ENCODE measurements at places on chromosomes 12 and 14. TPM values are rescaled to one million over a fixed set of nuclear protein-coding genes. Genes with fewer than 3 reads are reported as not detected.

USP44 gene
- total RNA-seq = 4.3 TPM

SUDS3 gene
- 23.5 TPM for total RNA-seq

TAS2R42 gene
- not detected for total RNA-seq

SRGAP1 gene
- 0.07 TPM for total RNA-seq

ATXN7L3B gene
- 24.3 TPM for total RNA-seq

AJUBA gene
- total RNA-seq = 1.5 TPM

POTEG gene
- total RNA-seq = not detected

DPPA3 gene
- not detected for total RNA-seq

EPYC gene
- not detected for total RNA-seq

SP1 gene
- total RNA-seq = 67.9 TPM

DNA sequence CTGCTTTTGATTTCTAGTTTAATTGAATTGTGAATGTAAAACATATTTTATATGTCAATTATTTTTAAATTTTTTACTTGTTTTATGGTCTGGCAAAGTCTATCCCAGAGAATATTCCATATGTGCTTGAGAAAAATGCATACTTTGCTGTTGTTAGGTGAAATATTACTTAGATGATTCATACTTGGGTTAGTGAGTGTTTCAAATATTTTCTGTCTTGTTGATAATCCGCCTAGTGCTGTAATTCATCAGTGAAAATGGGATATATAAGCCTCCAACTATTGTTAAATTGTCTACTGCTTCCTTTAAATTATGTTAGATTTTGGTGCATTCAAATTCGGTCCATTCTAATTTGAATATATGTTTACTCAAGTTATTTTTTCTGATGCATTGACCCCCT, 395.5 kb downstream of the LRFN5 start:
- DNase-seq = no peak

DNA sequence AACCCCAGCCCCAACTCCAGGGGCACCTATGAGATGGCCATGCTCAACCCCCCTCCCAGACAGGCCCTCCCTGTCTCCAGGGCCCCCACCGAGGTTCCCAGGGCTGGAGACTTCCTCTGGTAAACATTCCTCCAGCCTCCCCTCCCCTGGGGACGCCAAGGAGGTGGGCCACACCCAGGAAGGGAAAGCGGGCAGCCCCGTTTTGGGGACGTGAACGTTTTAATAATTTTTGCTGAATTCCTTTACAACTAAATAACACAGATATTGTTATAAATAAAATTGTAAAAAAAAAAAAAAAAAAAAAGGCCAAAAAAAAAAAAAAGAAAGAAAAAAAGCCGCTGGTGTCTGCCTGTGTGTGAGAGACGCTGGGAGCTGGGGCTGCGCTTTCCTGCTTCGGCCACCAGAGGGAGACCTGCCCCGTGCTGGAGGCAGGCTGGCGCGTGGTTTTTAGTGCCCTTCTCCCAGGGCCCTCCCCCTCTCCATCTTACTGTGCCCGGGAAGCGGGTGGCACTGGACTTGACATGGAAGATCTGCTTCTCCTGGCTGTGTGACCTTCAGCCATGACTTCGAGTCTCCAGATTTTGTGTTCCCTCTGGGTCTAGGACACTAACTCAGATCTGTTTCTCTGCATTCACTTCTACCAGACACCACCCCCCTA, 3.4 kb upstream of the NXPH4 start:
- peak; percentile 76 for DNase-seq

DNA sequence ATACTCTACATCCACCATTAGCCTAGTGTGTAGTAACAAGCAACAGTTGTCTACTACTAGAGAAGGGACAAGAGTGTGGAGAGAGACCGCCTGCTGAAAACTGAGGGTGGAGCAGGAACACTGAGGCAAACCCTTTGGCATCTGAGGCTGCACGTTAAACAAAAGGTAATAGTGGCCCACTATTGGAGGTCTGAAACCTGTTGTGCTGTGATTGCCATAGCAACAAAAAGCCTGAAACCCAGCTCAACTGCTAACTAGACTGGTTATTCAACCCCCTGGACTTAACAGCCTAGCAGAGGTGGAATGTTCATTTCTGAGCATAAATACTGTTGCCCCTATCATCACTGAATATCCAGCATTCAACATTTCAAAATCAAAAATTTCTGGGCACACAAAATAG, 43.0 kb downstream of the PPP4R4 start:
- no peak for DNase-seq

- DNase-seq = no peak
These were observed 13.7 kb upstream of the OR5AU1 start for GRCh38 chr14:21169573-21169972.

- DNase-seq = no peak
These were observed 122.5 kb downstream of the DICER1 start for GRCh38 chr14:95034788-95035187.

DNA sequence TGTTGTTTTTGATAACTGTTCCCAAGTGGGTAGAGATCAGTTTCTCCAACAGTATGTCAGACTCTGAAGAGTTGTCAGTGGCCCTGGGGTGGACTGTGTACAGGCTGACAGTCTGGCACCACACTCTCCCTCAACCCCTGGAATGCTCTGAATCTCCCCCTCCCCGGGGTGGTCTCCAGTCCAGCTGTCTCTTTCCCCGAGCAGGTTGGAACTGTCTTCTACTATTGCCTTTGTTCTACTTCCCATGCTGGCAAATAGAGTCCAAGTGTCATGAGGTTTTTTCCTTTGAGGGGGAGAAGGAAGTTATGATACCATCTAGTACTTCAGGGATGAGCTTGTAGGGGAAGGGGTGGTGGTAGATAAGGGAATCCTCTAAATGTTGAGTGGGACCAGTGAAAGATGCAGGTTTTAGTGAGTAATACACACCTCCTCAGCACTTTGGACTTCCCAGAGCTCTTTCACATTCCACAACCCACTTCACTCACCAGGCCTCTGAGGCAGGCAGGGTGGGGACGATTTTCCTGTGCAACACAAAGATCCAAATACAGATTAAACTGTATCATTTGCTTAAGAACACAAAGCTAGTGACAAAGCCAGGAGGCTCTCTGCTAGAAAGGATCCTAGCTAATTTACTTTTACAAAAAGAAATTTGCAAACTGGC, 170.7 kb upstream of the GZMB start:
- no peak for DNase-seq

DNA sequence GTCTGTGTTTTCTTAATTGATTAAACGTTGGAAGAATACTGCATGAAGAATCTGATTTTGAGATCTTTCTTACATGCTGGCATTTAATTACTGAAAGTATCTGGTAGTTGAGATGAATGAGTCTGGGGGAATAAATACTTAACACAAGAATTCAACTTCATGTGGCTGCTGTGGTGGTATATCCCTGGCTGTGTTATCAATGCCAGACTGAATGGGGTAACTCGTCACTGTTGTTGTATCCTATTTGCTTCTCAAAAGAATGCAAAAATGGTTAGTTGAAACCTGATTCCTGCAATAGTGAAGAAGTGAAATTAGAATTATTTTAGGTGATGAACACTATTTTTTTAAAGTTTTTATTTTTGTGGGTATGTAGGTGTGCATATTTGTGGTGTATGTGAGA, 72.5 kb downstream of the HMGA2 start:
- DNase-seq = no peak

- no peak for DNase-seq
These were observed 157.1 kb upstream of the IFNG-AS1 start for GRCh38 chr12:67832155-67832554.

- DNase-seq = no peak
These were observed 36.2 kb downstream of the TMEM120B start for GRCh38 chr12:121748571-121749265.

- no peak for DNase-seq
These were observed 211.0 kb downstream of the TMEM117 start for GRCh38 chr12:44046732-44047417.

DNA sequence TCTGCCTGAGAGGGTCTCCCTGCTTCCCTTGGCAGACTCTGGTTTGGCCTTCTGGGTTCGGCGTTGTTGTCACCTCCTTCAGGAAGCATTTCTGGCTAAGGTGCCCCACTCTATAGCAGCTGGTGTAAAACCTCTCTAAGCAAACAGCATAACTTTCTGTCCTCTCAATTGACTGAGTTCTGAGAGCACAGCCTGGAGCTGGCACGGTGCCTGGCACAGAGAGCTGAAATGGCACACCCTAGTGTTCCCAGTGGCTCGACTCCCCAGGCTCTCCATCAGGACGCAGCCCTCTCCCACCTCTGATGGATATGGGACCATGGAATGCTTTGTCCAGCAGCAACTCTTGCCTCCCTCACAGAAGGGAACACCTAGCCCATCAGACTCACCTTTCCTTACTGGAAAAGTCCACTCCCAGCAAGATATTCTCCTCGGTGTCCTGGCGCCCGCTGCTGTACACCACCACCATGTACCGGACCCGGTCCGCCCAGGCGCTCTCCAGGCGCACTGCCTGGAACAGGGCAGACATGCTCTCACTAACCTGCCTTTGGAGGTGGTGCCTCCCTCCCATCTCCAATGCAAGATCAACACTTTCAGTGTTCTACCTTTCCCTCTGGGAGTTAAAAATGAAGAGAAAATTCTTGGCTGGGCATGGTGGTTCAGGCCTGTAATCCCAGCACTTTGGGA, 40.6 kb downstream of the SSH1 start:
- DNase-seq = no peak

- DNase-seq = no peak
These were observed 14.6 kb downstream of the CAPS2 start for GRCh38 chr12:75315518-75315917.

DNA sequence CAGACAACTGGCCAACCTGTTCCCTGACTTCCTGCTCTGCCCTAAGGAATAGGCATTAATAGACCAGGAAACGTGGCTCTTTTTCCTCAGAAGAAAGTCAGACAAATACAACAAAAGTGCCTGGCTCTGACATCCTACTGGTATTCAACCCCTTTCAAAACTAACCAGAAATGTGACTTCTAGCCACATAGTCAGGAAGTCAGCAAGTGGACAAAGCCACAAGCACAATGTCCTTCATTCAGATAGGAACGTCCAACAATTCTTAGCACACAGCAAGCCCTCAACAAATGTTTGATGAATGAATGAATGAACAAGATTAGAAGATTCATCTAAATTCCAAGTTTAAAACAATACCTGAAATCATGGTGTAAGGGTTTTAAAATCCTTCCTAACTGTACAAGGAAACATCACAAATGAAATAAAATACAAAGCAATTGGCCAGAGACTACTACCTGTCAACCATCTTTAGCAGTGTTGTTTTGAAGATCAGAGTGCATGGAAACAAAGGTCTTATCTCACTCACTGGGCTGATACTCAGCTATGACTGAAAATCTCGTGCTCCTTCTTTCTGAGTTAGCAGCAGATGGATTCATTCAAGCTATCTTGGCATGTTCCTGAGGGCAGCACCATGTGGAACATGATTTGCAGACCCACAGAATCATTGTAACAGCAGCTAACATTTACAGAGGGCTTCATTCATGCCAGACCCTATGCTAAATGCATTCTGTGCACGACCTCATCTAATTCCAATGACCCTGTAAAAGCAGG, 16.5 kb downstream of the APPL2 start:
- DNase-seq = no peak

DNA sequence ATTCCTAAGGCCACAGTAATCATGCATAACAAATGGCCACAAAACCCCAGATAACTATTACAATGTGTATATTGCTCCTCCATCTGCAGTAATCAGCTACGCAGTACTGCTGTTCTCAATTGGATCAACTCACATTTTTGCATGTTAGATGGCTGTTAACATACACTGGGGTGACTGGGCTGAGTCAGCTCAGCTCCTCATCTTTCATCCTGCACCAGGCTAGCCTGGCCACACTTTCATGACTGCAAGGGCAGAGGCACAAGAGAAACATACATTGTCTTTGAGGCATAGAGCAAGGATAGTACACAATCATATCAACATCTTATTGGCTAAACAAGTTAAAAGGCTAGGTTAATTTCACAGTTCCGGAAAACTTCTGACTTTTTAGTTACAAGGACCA, 306.6 kb downstream of the SLC6A15 start:
- DNase-seq = no peak

- peak; percentile 24 for DNase-seq
These were observed 25.2 kb downstream of the ARHGAP5 start for GRCh38 chr14:32102152-32102787.

- no peak for DNase-seq
These were observed 104.3 kb upstream of the MAX start for GRCh38 chr14:65206448-65207096.

- no peak for DNase-seq
These were observed 37.0 kb downstream of the TRAFD1 start for GRCh38 chr12:112162241-112162790.

GRCh38 chr14:25485381-25485780, 435.4 kb upstream of the STXBP6 start:
- no peak for DNase-seq

GRCh38 chr14:61566537-61567225, 128.6 kb upstream of the HIF1A start:
- DNase-seq = no peak

DNA sequence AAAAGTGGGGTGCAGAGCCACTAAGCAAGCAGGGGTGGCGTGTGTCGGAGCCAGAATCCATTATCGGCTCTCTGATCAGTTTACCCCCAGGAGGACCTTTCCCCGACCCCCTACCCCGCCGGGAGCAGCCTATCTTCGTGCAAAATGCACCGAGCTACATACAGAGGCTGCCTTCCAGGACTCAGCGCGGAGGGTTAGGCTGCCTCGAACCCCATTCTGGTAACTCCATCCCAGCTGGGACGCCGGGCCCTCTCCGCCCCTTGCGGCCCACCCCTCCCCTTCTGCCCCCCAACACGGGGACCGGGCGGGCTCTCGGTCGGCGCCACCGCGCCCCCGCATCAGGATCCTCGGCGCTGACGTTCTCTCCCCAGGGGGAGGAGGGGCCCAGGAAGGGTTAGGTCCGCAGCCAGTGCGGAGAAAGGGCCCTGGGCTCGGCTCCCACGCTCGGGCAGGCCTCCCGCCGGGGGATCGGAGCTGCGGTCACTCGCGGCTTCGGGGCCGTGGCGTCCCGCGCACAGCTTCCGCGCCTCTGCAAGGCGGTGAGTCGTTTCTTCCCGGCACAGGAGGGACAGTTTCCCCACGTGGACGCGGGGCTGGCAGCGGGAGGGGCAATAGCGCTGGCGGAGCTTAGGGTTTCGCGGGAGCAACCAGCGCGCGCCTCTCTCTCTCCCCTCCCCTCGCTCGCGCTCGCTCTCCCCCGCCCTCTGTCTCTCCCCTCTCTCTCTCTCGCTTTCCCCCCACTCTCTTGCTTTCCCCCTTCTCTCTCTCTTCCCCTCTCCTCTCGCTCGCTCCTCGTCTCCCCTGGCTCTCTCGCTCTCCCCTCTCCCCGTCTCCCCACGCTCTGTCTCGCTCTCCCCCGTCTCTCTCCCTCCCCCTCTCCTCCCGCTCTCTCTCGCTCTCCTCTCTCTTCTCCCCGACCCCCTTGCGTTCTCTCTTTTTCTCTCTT, 12.5 kb upstream of the MAP3K9 start:
- peak; percentile 43 for DNase-seq

DNA sequence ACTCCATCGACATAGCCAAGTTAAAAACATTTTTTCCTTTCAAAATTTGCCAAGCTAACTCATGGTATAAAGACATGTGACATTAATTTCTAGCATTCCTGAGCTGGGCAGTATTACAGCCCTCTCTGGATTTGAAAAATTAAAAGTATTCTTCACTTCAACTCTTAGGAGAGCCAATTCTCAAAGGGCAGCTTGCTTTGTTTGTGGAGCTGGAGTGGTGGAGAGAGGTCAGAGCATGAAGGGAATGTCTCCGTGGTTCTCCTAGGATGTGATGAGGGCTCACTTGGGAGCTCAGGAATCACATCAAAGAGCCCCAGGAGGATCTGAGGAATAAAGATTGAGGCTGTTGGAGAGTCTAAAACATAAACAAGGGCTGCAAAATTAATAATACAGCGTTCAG, 46.9 kb upstream of the RGS6 start:
- DNase-seq = no peak

Measured in activated T-helper 2 cell treated with anti-CD3 and anti-CD28 coated beads, Interferon-gamma antibody, Interleukin-2, Interleukin-4, amounts not matched to agents 10 μg/mL and 5 μg/mL and 100 μg/mL, durations not matched to agents 14 hours and 24 hours and 36 hours (primary cell).